Inflammatory macrophage treated with lipopolysaccharide for 1 hour (primary cell): ENCODE measurements at places on chromosomes 7 and 10.

DNA sequence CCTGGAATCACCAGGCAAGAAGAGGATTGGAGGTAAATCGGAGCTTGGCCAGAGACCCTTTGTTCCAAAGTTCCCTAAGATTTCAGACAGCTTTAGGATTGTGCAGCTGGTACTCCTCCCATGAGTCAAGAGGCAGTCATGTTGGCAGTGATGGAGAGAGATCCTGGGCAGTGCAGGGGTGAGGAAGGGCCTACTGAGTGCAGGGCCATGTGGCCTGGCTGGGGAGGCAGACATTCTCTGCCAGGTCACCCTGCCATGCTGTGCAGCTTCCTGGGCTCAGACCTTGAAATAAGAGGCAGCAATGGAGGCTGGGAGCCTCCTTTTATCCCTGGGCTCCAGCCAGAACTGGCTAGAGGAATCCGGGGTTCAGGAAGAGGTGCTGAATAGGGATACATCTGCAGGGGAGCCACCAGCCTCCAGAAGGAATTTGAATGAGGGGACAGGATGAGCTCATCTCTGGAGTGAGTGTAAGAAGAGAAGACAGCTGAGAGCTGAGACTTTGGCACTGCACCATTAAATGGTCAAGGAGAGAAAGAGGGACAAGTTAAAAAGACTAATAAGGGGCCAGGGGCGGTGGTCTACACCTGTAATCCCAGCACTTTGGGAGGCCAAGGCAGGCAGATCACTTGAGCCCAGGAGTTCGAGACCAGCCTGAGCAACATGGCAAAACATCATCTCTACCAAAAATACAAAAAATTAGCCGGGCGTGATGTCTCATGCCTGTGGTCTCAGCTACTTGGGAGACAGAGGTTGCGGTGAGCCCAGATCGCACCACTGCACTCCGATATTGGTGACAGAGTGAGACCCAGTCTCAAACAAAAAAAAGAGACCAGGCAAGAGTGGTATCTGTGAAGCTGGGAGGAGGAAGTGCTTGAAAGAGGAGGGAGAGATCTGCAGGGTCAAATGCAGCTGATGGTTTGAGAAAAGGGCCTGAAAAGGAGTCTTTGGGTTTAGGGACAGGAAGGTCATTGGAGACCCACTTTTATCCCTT, 12.0 kb downstream of the SFTPD start:
- DNase-seq, result no peak

DNA sequence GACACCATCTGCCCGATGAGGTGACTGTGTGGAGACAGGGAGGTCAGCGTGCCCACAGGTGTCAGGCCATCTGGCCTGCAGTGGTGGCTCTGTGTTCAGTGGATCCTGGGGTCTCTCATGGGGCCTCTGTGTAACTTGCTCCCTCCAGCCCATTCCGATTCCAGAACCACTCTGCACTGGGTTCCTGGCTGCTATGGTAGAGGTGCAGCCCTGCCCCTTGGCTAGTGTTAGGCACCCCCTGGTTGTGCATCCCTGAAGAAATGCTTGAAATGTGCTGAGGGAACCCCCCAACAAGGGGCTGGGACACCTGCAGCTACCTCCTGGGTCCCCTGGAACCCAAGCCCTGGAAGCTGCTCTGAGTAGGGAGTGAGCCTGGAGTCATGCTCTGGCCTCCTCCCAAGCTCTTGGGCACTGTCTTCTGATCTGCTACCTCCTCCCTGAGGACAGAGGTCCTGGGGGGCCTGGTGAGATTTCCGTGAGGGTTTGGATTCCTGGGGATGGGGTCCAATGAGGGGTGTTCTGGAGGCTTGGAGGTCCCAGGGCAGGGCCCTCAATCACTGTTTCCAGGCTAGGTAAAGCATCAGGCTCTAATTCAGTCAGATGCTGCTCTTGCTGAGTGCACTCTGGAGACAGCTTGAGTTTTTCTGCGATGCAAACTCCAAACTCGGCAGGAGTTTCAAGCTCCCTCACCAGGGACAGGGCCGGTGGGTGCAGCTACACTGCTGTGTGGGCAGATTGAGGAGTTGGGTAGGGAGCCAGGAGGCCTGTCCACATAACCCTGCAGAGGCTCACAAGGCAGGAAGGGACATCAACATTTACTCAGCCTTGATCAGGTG, 27.7 kb downstream of the RAMP3 start:
- DNase-seq, result no peak

DNA sequence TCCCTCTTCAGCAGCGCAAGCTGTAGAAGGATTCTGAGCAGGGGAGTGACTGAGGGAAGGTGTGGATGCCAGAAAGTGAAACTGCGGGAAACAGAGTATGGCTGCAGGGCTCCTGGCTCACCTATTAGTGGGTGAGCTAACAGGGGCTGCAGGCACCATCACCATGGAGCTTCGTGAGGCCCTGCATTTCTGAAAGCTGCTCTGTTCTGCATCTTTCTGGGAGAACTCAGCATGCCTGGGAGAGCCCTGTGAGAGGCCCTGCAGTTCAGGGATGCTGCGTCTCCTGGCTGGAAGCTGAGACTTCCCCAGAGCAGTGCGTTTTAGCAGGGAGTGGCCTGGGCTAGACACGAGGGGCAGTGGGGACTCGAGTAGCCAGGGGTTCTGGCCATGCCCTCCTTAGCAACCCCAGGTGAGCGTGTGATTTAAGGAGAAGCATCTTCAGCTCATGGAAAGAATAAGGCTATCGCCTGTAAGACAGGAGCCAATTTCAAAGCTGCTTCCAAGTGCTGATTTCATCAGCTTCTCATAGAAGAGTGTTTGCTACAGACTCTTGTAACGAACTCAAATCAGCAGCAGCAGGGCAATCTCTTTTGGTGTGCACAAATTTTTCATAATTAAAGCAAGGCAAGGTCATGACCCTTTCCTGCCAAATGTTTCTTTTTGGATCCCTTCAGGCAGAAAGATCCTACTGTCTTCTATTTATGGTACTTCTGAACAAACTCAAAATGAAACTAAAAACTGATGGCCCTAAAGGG, 293.6 kb upstream of the ZNF32 start:
- DNase-seq, result no peak

DNA sequence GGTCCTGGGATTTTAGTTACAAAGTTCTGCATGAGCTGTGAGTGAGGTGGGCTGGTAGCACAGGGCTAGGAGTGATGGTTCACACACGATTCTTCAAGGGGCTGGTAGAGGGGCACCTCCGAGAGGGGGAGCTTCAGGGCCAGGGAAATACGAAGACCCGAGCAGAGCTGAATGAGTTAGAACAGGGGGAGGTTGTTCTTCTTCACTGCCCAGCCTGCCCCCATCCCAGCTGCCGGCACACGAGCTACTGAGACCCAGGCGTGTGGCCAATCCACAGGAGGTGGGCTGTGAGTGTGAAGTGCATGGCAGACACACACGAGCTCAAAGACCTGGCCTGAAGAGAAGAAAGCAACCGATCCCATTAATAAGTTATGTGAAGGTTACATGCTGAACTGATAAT, 256.2 kb upstream of the ZNF32 start:
- DNase-seq, result no peak

- DNase-seq, result peak; percentile 14
These were observed 9.4 kb upstream of the ZWINT start for GRCh38 chr10:56370217-56371113.

DNA sequence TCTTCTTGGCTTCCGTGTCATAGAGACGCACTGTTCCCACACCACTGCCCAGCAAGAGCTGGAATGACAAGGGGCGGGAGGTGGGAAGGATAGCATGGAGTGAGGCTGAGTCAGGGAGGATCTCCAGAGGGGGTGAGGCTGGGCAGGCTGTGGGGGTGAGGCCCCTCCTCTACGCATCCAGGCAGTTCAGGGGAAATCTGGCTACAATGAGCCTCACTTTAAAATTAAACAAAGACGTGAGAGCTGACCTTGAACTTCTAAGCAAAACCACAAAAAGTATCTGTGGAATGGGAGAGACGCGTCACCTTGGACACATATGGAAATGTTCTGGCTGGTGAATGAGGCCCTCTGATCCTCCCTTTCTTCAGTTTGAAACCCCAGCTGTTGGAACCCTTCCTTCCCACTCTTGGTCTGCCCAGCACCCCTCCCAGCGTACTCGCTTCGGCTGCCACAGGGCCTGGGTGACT, 17.7 kb downstream of the WDR91 start:
- no peak for DNase-seq

DNA sequence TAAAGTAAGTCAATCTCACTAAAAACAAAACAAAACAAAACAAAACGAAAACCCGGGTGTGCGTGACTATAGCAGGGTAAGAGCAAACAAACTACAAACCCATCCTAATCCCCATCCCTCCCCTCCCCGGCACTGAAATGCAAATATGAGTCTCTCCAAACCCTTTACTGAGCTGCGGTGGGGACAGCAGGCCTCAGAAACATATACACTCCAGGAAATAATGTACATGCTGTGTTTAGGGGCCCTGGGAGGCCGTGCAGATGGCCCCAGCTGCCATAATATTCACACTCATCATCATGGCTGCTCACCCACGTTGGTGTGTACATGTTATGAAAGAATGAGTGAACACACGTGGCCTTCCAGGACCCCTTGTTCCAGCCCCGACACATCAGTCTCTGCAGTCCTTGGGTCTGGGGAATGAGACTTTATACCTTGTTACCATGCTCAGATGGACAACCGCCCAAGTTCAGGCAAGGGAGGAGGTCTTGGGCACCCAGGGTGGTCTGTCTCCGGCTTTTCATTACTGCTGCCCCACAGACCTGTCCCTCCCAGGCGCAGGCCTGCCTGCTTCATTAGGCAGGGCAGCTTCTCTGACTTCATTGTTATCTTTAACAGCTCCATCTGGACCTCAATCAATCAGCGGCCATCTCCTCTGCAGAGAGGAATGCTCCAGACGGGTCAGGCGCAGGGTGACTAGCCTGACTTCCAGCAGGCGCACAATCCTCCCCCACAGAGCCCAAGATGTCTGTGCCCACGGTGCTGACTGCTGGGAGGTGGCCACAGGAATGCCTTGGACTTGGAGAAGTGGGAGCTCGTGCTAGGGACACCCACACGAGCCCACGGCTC, 20.6 kb downstream of the HSPA12A start:
- no peak for DNase-seq

DNA sequence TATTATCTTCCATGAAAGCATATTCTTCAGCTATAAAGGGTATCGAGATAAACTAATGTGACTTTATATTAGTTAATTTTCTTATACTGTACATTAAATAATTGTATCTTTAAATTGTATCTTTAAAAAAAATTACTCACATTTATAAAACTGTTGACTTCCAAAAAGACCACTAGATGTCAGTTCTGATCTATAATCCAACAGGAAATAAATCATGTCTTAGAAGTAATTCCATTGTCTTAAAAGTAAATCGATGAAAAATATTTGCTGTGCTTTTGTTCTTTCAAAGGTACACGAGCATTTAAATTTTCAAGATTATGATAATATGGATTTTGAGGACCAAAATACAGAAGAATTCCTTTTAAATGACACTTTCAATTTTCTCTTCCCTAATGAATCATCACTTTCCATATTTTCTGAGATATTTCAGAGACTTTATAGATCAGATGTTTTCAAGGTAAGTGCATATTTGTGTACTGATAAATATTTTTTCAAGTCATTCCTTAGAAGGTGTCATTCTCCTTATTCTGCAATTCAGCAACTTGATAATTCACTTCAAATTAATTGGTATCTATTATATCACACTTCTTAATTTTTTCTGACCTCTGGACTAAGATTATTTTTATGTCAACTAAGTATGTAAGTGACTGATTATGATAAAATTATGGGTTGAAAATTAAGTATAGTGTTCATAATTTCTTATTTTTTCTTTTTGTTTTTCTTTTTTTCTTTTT, 138.5 kb downstream of the CPED1 start:
- no peak for DNase-seq

GRCh38 chr10:77210645-77211044, 427.0 kb downstream of the KCNMA1 start:
- DNase-seq, result no peak

- DNase-seq, result peak; percentile 3
These were observed 77.1 kb upstream of the TRIL start for GRCh38 chr7:29035044-29035740.

DNA sequence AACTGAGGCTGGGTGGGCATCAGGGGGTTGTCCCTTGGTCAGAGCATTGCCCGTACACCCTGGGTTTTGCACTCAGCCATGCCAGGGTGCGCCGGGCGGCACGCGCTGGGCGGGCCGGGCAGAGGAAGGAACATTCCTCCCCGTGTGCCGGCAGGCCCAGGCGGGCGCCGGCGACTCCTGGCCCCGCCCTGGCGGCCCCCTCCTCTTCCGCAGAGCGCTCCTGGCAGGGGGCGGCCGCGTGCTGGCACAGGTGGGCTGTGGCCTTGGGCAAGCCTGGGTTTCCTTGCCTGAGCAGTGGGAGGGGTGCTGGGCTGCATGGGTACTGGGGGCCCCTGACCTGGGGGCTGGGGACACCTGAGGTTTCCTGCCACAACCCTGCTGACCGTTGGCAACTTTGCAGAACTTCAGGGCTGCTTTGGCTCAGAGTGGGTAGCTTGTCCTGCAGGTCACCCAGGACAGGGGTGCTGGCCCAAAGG, 3.9 kb downstream of the LFNG start:
- DNase-seq, result no peak

DNA sequence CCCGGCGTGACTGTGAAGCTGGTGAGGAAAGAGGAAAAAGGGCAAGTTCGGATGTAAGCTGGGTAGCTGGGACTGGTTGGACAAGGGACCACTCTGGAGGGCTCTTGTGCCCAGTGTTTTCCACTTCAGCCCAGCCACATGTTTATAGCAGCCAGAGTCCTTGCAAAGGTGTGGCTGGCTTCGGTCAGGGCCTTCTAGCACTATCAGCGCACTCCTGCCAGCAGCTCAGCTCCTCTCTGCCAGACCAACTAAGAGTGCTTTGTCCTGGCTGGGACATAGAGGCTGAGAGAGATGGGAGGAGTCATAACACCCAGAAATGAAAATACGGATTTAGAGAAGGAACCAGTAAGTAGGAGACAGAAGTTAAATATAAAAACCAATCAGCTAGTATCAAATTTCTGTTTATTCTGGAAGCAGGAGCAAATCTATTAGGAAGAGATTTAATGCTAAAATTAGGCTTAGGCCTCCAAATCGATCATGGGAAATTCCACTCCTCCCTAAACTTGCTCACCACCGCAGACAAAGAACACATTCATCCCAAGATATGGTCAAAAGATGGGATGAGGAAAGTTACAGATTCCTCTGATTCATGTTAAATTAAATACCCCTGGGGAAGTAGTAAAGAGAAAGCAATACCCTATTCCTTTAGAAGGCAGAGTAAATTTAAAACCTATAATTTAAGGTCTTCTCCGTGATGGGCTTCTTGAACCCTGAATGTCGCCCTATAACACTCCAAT, 135.0 kb downstream of the RALA start:
- DNase-seq, result no peak

- DNase-seq, result no peak
These were observed 303.8 kb downstream of the KCNMA1 start for GRCh38 chr10:77333610-77334340.
